NCI-H446 treated with DMSO at 0.1 percent for 48 hours (cell line): ENCODE measurements at places on chromosomes 12 and 14.

DNA sequence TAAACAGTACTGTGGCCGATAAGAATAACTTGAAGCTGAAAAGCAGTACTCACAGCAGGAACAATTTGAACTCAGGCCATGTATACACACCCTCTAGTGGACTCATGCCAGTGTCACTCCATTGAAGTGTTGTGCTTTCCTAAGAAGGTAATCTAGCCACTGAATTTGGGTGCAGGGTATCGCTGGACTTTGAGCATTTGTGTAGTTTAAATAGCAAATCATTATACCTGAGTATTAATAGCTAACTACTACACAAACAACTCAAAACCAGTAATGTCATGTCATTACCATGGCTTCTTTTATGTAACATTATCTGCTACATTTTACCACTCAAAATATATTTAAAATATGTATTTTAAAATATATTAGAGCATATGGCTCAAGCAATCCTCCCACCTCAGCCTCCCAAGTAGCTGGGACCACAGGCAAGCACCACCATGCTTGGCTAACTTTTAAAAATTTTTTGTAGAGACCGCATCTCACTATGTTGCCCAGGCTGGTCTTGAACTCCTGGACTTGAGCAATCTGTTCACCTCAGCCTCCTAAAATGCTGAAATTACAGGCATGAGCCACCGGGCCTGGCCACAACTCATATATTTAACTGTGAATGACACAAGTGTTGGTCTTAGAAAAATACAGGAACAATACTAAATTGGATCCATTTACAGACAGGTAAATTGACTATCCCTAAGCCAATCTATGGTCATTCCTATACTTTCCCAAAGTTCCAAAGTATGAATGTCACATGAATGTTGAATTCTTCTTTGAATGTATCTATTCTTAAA, 25.6 kb upstream of the ARID4A start:
- DNase-seq: no peak

DNA sequence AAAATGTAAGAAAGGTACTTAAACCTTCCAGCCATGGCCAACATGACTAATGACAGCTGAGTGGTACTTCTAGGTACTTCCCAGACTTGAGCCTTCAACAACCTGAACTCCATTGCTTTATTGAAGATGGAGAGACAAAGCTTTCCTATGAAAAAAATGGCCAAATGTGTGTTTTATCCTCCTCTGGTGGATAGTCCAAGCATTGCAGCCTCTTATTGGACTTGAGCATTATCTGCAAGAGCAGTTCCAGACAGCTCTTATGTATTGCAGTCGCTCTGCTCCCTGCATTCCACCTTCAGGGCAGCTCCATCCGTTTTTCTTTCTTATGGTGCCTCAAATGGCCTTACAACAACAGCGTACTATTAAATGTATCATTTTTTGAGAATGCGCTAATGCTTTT, 588.2 kb downstream of the NRXN3 start:
- DNase-seq: no peak

DNA sequence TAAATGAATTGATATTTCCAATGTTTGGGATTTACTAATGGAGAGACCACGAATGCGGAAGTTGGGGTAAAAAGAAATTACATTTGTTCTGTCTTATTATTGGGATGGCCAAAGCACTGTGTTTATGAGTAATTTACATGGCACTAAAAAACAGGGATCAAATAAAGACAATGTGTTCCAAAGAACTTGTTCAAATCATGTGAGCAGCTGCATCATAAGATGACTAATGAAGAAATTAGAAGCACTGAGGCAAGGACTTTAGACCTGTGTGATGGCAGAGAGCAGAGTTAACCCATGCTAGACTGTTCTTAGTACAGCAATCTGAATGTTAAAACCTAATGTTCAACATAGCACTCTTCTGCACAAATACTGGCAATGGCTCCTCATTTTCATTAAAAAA, 34.3 kb upstream of the DCN start:
- DNase-seq: no peak

DNA sequence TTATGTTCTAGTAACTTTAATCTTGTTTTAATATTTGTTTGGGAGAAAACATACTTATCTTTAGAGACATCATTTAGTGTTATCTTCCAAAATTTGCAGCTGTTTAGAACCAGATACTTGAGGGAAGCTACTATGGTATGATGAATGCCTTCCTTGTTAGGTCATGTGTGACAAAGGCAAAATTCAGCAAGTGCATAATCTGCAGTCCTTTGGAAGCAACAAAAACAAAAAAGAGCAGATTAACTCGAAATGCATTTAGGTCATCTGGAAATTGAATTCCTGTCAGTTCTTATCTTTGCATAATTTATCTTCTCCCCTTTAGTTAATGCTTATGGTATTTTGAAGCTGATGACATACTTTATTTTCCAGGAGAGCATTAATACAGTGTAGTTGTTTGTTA, 3.5 kb downstream of the FBXO34 start:
- DNase-seq: no peak

DNA sequence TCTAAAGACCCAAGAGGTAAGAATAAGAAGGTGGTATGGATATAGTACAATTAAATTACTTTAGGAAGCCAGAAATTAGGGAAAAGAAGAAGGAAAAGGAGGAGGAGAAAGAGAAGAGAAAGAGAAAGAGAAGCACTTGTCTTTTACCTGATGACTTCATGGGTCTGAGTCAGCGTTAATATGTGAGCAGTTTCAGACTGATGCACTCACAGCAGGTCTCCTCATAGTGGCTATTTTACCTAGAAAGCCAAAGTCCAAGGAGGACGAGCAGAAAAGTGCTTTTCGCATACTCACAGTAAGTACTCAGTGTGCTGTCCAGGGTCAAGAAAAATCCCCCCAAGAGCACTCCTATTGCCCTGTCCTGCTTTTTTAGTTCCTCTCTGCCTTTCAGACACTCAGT, 222.1 kb downstream of the C12orf42 start:
- no peak for DNase-seq

- no peak for DNase-seq
Observed at GRCh38 chr14:97546491-97547230, 749.5 kb downstream of the VRK1 start.

DNA sequence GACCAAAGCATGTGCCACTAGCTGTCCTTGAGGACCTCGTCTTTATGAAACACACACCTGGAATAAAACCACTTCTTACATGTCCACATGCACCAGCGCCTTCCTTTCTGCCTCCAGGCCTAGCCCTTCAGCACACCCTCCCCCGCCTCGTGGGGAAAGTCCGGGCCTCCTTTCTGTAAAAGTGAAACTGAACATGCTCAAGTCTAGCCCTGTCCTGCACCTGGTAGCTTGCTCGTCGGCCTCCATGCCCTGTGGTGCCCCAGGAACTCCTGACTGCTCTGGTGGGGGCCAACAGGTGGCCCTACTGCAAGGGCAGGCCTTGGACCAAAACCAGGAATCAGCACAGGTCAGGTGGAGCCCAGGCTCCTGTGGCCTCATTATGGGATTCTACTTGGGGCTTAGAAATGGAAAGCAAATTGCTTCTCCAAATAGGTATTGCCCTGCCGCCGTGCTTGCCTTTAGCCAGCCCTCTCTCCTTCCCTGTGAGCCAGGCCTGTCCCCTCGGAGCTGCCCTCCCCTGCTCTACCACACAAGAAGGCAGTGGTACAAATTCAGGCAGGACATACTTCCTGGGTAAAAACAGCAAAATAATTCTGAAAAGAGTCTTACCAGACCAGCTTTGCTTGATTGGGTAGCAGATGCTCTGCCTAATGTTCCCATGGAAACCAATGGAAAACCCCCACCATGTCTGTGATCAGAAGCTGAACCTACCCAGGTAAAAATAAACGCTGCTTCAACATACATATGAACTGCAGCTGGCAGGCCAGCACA, 43.5 kb downstream of the ERH start:
- no peak for DNase-seq

- DNase-seq: peak; percentile 7
Observed at GRCh38 chr14:63276492-63277342, 42.0 kb downstream of the GPHB5 start.

- DNase-seq: peak; percentile 60
Observed at GRCh38 chr12:18468246-18469075, 207.1 kb downstream of the PIK3C2G start.

DNA sequence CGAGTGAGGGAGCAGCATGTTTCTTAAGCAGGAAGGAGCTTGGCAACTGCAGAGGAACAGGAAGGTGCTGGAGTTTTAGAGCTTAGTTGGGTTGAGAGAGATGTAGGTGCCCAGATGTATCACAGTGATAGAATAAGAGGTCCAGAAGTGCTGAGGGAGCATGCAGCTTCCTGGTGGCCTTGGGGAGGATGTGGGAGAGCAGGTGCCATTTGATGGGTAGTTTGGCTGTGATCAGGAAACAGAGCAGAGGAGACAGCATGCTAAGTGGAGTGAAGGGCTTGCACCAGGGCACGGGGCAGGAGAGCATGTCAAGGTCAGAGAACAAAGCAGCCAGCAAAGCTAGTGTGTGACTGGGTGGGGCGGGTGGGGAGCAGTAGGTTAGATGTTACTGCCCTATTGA, 74.8 kb downstream of the PAPOLA start:
- DNase-seq: no peak

DNA sequence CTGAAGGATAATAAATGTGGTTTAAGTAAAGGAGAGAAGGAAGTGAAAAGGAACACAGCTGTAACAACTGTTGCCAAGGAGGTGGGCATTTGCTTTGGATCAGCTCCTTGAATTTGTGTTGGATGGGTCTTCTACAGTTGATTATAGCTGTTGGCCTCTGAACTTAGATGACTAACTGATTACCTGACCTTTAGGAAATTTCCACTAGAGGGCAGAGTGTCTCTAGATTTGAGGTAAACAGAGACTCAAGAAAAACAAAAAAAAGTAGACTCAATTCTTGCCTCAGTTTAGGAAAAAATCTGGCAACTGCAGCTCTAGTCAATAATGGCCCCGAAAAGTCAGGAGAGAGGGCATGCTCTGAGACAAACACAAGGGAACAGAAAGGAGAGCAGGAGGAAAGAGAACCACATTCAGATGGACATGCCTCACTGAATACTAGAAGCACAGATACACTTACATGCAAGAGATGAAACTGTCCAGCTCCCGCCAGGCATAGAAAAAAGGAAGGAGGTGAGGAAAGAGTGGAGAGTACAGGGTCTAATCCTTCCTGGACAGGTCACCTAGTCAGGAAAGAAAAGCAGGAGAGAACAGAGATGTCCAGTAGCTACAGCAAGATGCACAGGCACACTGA, 20.6 kb downstream of the COX14 start:
- DNase-seq: no peak

DNA sequence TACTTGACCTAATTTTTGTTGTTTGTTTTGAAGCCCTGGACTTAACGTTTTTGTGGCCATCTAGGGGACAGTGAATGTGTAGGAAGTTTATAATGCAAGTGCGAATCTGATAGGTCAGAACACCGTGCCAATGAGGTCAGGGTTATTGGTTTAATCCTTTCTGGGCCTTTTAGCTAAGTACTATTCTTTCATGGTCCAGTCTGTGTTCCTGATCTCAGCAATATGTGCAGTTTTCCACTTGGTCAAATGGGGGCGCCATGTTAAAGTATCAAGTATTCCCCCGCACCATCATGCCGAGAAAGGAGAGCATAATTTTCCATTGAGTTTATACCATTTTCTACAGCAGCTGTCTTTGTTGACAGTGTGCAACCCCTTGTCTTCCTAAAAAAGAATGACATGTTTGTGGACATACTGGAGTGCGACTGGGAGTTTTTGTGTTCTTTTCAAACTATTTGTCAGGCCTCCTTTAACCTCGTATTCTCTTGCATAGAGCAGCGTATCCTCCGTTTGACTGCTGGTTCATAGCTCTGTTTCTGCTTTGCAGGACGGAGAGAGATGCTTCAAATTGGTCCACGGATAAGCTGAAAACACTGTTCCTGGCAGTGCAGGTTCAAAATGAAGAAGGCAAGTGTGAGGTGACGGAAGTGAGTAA, 1.3 kb downstream of the AHSA1 start:
- peak; percentile 16 for DNase-seq

DNA sequence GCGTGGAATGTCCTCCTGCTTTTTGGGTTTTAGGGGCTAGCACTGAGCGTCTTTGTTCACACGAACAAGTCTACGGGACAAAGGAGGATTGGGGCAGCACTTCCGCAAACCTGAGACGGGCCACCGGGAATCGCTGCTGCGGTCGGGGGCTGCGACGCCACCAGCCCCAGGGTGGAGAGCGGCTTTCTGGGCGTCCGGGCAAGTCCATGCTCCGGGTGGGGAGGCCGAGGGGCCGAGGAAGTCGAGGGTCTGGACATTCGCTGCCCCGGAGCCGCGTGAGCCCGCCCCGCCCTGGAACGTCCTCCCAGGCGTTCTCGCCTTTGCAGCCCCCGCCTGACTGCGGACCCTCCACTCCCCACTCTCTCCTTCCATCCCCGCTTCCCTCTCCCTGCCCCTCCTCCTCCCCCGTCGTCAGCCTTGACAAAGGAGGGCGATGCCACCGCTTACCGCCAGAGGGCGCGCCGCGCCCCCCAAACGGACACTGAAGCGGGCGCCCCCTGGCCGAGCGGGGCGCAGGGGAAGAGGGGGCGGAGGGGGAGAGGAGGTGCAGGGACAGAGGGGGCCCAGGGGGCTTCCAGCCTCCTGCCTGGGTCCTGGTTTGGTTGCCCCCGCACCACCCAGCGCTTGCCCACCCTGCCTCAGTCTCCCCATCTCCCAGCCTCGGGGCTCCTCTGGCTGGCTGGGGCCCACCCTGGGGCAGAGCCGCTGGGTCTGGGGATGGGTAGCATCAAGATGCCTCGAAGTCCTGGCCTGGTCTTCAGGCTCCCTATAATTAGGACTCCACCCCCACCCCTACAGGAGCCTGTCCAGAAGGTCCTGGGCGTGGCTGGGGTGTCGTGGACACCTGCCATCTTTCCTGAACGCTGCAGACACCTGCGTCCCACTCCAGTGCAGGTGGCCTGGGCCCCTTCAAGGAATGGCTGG, 39.1 kb upstream of the INF2 start:
- DNase-seq: no peak

GRCh38 chr14:96623676-96624484, 121.7 kb downstream of the PAPOLA start:
- DNase-seq: no peak
